ENCODE measurements at places on chromosomes 1 and 21.

GRCh38 chr1:236945002-236945401, 59.2 kb downstream of the MT1HL1 start:
- no peak for DNase-seq

DNA sequence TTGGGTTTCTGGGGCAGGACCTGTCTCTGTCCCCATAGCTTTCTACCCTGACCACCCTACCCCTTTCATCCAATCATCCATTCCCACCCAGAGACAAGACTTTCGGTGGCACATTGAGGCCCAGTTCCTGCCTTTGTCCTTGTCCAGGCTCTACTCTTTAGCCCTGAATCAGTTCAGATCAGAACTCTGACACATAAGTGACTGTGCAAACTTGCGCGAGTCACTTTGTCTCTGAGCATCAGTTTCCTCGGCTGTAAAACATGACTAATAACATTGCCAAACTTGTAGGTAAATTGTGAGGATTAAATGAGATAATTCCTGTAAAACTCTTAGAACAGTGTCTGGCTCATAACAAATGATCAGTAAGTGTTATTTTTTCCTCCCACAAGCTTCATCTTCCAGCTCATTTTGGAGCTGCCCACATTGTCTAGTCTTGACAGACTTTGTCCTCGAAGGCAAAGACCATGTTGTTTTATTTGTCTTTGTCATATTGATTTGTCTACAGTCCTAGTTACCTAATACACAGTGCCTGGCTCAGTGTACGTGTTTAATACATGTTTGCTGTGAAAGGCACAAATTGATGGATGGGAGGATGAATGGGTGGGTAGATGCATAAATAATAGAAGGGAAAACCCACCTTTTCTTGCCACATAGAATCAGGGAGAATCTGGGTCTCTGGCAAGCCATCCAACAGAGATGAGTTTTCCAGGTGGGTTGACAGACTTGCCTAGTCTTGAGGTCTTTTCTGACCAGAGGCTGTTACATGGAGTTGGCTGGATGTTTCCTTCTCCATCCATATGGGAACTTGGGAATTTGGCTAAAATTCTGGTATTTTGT, 262.9 kb downstream of the OMA1 start:
- DNase-seq, result no peak

DNA sequence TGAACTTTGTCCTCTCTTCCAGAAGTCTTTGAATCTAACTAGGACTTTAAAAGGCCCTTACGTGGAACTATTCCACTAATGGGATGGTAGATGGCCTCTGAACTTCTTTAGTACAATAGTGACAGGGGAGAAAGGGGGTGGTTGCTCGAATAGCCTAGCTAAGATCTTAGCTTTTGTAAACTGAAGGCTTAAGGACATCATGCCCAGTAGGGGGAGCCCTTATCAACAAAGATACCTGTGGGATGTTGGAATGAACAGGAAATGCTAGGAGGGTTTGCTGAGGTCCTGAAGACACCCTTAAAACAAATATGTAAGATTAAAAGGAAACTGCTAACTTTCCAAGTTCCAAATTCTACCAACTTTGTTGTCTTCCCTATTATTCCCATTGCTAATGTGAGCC, 33.2 kb downstream of the NHLH2 start:
- no peak for DNase-seq

GRCh38 chr1:212678456-212679410, 20.9 kb downstream of the BATF3 start:
- no peak for DNase-seq

GRCh38 chr1:203367057-203367456, 16.1 kb upstream of the FMOD start:
- DNase-seq, result no peak

DNA sequence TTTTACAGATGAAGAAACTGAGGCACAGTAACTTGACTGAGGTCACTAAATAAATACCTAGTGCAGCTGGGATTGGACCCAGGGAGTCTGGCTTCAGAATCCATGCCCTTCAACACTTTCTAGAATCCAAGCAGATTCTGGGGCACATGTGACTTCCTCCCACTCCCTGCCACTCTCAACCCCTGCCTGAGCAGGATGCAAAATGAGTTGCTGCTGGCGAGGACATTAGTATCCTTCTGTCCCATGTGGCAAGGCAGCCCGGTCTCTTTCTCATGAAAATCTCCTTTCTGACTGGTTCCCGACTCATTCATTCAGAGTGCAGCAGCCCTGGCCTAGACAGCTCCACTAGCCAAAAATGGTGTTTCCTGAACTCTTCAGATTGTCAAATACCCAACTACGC, 28.4 kb downstream of the TNNT2 start:
- DNase-seq, result no peak

GRCh38 chr1:85289207-85289847, 12.9 kb upstream of the BCL10 start:
- no peak for DNase-seq

GRCh38 chr1:191929383-191929782, 228.9 kb upstream of the RGS18 start:
- no peak for DNase-seq

- DNase-seq, result no peak
Measured at GRCh38 chr1:205190845-205191577, 20.5 kb downstream of the DSTYK start.

DNA sequence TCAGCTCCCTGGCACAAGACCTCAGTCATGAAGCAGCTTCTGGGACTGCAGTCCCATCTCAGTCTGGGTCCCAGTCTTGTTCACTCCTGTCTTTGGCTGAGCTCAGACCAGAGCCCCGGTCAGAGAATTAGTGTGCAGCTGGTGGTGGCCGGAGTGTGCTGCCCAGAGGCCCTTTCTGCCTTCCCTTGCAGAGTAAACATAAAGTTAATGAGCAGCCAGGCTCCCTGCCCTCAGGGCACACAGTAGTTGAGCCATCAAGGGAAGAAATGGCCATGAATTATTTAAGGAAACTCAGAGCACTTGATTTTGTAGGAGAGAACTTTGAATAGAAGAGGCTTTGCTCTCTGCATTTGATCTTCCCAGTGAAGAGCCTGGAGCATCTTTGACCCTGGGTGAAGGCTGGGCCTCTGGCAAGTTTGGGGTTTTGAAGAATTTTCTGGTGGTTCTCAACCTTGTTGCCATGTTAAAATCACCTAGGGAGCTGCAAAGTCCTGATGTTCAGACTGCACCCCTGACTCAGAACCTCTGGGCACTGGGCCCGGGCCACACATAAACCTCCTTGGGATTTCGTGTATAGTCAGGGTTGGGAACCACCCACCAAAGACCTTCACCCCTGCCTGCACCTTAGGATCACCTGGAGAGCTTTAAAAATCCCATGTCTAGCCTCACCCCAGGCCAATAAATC, 26.4 kb upstream of the SELENON start:
- DNase-seq, result no peak

GRCh38 chr1:246029616-246030015, 477.5 kb downstream of the SMYD3 start:
- no peak for DNase-seq

GRCh38 chr1:50852889-50853288, 107.2 kb downstream of the FAF1 start:
- DNase-seq, result no peak

DNA sequence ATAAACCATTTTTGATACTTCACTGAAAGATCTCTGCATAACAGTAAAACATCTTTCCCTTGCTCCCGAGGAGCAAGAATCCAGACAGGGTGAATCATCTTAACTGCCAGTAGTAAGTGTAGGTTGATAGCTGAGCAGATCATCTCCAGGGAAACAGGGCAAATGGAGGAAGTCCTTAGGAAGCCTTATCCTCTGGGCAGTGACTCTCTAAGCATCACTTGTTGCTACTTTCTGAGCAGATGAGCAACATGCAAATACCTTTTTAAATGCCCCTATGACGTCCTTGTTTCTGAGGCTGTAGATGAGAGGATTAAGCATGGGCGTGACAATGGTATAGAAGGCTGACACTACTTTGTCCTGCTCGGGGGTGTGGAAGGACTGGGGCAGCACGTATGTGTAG, 8.9 kb downstream of the OR2T11 start:
- no peak for DNase-seq

GRCh38 chr1:59504276-59504675, 207.4 kb downstream of the FGGY start:
- DNase-seq, result no peak

DNA sequence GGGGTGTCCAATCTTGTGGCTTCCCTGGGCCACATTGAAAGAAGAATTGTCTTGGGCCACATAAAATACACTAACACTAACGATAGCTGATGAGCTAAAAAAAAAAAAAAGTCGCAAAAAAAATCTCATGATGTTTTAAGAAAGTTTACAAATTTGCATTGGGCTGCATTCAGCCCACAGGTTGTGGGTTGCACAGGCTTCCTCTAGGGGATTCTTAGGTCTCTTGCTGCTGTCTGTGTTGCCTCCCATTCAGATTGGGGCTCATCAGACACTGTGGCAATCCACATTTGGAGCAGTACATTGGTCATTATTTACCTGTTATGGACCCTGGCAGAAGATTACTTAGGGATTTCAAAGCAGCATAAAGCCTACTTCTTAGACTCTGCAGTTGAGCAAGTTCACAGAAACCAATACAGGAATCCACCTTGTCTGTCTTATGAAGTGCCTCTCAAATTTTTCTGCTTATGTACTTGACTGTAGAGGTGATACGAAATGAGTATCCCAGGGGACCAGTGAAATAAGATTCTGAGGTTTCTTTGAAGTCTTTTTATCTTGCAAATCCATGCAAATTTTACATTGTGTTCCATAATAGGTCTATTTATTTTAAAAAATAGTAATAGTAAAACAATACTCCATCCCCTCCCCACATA, 205.5 kb downstream of the RPS6KC1 start:
- no peak for DNase-seq

- peak; percentile 30 for DNase-seq
Measured at GRCh38 chr1:156608981-156609380, 7.7 kb upstream of the GPATCH4 start.

GRCh38 chr1:167676916-167677848, 44.6 kb upstream of the MPZL1 start:
- no peak for DNase-seq

- DNase-seq, result no peak
Measured at GRCh38 chr1:160091666-160092223, 6.7 kb downstream of the IGSF8 start.

- DNase-seq, result no peak
Measured at GRCh38 chr21:35478161-35479064, 429.3 kb upstream of the RUNX1 start.

GRCh38 chr1:184716158-184716557, 38.5 kb downstream of the EDEM3 start:
- DNase-seq, result no peak

DNA sequence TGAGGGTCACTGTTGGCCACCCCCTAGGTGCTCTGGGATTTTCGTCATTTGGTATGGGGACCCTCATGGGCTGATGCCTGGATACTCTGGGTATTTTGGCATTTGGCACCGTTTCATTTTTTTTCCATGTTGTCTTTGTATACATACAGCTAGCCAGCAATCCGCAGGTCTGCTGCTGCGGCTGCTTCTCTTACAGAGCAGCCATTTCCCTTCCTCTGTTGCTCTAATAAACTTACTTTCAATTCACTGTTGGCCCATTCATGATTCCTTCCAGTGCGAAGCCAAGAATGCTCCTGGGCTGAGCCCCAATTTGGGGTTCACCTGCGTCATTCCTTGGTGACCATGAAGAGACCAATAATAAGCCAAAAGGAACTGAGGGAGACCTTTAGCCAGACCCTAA, 21.5 kb downstream of the GON4L start:
- no peak for DNase-seq

DNA sequence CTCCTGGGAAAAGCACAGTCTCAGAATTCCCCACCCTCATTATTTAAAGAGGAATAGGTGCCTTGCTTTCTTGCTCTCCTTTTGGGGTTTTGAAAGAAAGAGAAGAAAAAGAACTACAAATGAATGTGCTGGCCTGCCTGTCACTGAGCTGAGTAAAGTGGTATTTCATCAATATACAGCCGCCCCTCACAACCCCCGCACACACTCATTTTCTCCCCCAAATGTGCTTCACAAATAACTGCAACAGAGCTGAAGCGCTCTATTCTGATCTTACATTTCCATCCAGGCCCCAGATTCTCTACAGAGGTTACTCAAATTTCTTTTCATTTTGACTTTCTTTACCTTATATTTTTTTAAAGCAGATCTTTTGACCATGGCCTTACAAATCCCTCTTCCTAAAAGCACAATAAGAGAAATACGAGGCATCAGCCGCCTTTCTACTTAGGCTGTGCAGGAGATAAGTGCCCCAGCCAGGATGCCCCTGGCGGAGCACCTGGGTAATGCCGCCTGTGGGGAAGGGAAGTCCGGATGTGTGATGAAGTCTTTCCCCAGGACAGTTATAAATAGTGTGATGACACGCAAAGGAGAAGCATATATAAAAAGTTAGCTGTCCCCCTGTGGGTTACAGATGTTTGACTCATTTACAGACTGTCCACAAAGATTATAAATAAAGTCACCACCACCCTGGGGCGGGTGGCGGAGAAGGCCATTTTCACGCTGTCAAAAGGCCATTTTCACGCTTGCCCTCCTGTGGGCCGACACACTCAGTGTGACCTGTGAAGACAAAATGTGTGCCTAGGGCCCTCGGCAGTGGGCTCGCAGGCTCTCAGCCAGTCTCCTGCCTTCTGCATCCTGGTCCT, 6.5 kb downstream of the KCNN3 start:
- DNase-seq, result peak; percentile 25

- no peak for DNase-seq
Measured at GRCh38 chr1:178300352-178300699, 196.4 kb downstream of the CLEC20A start.

- no peak for DNase-seq
Measured at GRCh38 chr1:171922999-171923398, 81.7 kb downstream of the DNM3 start.

DNA sequence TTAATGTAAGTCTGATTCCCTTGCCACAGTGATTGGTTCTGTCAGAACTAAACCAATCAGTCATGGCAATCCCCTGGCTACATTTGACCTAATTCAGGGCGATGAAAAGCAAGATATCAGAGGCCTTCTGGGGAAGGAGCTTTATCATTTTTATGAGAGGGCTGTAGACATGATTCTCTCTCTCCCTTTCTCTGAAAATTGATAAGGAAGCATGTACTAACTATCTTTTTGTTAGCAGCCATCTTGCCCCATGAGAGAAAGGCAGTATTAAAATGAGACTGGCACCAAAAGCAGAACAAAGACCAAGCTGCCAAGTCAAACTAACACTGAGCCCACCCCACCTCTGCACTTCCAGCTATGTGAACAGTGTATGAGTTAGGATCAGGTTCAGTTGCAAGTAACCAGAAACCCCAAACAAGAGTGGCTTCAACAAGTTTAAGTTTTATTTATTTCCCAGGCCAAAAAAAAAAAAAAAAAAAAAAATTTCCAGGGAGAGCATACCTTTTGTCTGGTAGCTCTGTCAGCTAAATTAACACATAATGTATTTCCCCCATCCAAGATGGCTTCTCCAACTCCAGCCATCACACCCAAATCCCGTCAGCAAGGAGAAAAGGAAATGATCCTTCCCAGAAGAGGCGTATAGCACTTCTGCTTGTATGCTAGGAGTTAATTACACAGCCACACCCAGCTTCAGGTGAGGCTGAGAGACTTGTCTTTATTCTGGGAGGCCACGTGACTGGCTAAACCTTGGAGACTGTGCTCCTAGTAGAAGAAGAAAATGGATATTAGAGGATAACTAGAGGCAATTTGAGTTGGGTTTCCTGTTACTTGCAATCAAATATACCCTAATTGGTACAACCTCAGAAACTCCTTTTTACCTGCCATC, 105.8 kb upstream of the RALGPS2 start:
- DNase-seq, result no peak

- peak; percentile 60 for DNase-seq
Measured at GRCh38 chr1:5514527-5515183, 477.6 kb downstream of the NPHP4 start.

GRCh38 chr1:165877940-165878556, 50.6 kb downstream of the UCK2 start:
- DNase-seq, result no peak

GRCh38 chr1:44259090-44259489, 45.8 kb downstream of the DMAP1 start:
- DNase-seq, result no peak
